ENCODE measurements at places on chromosomes 12 and 14.

- no peak for DNase-seq
These were observed 871 bp upstream of the COQ5 start for GRCh38 chr12:120529641-120530417.

DNA sequence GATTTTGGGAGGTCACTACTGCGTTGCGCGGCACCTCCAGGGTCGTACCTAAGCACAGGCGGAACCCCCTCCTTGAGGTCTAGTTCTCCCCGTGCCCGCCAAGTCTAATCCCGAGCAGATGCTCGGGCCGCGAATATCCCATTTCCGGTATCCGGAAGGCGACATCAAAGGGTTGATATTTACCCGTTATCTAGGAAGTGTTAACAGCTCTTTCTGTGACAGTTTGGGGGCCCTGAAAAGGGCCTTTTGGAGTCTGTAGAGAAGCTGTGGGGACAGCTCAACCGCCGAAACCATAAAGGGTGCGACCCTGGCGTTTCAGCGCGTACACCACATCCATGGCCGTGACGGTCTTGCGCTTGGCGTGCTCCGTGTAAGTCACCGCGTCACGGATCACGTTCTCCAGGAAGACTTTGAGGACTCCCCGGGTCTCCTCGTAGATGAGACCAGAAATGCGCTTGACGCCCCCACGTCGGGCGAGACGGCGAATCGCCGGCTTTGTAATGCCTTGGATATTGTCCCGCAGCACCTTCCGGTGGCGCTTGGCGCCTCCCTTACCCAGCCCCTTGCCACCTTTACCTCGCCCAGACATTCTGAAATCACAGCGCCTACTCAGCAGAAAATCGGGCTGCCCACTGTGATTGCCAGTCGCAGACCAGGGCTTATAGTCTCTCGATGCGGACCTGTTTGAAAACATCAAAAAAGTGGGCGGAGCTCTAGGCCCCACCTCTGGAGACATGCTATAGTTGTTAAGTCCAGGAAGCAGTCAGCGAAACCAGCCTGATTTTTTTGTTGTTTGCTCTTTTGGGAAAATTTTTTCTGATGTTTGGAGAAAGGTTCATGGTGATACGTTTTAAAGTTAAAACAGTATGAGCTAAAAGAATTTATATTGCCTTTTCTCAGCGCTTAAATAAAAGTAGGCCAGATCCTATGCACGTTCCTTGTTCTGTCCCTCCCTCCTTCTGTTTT, 32.5 kb downstream of the WBP11 start:
- DNase-seq, result peak; percentile 89

GRCh38 chr14:62800577-62800976, 244.7 kb downstream of the KCNH5 start:
- no peak for DNase-seq

- no peak for DNase-seq
These were observed at the start of gene LRP1-AS for GRCh38 chr12:57146961-57147944. LRP1-AS (minus strand) TSS chr12:57147619.

- no peak for DNase-seq
These were observed 129.1 kb upstream of the MAX start for GRCh38 chr14:65231286-65231980.

- DNase-seq, result no peak
These were observed 356.9 kb upstream of the STXBP6 start for GRCh38 chr14:25406818-25407217.

GRCh38 chr14:34233619-34234018, 228.4 kb downstream of the SPTSSA start:
- DNase-seq, result no peak

DNA sequence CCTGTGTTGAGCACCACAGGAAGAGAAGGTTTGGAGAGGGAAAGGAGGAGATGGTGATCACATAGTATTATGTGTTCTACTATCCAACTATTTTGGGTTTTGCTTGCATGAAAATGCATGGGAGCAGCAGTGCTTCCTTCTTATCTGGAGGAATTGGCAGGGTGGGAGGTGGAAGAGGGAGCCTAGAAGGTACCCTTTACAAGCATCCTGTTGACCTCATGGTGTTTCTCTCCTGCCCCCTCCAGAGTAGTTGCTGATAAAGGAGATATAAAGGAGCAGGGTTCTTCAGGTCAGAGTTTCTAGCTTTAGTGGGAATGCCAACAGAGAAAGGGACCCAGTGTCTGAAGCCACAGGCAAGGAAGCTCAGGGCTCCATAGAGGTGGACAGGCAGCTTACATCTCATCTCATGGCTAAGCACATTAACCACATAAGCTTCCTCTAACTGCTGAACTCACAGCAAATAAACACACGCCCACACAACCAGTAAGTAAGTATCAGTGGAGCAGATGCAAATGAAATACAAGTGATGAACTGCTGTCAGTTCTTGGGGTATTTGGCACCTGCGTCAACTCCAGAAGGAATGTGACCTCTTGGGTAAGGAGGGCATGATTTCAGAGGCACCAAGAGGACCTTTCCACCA, 174.2 kb upstream of the SLC38A2 start:
- DNase-seq, result no peak

DNA sequence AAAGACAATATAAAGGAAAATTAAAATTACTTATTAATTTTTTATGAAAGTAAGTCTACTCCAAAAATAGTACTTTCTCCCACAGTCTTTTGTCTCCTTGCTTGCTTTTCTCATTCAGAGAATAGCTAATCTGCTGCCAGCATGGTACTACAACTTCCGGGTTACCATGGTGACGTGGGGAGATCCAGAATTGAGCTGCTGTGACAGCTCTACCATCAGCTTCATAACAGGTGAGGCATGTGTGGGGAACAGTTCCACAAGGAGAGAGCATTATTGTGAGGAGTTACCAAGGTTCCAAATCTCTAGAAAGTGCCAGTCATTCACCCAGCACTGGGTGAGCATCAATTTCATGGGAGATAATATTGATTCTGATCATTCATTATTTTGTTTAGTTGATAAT, 197.8 kb downstream of the PTPRO start:
- DNase-seq, result no peak

DNA sequence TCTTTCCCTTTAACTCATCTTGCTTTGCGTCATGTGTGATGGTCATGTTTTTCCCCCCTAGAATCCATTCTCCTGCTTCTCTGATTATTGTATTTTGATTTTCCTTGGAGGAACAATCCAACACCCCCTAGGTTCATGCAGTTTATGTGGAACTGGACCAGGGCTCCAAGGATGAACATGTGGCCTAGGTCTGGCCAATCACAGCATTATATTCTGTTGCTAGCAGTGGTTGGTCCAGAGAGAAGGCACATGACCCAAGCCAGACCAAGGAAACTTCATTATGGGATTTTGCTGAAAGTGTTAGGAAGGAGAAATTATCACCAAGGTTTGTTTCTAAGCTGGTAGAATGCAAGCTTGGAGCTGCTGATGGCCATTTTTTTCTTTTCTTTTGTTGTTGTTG, 6.9 kb upstream of the PPTC7 start:
- DNase-seq, result no peak

DNA sequence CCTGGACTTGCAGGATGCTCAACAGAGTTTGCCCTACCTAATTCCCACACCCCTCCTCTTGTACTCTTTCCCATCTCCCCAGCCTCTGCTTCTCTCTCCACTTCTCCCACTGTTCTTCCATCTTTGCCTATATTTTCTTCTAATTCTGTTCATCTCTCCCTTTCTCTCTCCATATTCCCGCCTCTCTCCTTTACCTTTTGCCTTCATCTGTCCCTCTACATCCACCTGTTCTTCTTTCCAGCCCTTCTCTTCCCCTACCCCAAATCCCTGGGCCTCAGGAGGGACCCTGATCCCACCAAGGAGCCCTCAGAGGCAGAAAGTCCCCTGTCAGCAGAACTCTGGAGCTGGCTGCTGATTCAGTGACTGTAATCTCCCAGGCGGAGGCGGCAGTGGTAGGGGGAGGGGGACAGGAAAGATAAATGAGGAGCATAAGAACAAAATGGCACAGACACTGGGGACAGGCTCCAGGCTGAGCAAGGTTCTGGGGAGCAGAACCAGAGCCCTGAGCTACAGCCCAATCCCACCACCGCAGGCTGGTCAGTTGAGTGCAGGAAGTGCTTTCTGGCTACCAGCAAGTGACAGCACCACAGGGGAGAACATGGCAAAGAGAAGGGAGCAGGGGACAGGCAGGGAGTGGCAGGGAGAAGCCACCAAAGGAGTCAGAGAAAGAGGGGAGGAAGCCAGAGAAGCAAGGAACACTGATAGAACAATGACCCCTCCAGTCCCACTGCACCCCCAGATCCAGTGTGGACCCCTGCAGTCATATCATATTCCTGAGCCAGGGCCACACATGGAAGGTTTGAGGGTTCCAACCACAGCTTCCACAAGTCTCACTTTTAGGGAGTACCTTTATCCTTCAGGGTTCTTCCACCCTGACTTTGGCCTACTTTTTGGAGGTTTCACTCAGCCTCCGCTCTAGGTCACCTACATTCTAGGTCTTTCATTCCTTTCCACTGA, 27.0 kb downstream of the SMUG1 start:
- no peak for DNase-seq

- peak; percentile 12 for DNase-seq
These were observed at the start of gene SOCS2 for GRCh38 chr12:93571925-93572711. SOCS2 (plus strand) TSS chr12:93572675; CDS start chr12:93572898, 223 bp downstream.

GRCh38 chr14:83974647-83975163, 1555.2 kb upstream of the FLRT2 start:
- DNase-seq, result no peak

GRCh38 chr12:131883521-131883900, 10.9 kb upstream of the ULK1 start:
- DNase-seq, result no peak

GRCh38 chr12:55715169-55715764, 579 bp upstream of the BLOC1S1 start:
- DNase-seq, result no peak

GRCh38 chr12:62146318-62146717, 113.9 kb upstream of the USP15 start:
- no peak for DNase-seq

DNA sequence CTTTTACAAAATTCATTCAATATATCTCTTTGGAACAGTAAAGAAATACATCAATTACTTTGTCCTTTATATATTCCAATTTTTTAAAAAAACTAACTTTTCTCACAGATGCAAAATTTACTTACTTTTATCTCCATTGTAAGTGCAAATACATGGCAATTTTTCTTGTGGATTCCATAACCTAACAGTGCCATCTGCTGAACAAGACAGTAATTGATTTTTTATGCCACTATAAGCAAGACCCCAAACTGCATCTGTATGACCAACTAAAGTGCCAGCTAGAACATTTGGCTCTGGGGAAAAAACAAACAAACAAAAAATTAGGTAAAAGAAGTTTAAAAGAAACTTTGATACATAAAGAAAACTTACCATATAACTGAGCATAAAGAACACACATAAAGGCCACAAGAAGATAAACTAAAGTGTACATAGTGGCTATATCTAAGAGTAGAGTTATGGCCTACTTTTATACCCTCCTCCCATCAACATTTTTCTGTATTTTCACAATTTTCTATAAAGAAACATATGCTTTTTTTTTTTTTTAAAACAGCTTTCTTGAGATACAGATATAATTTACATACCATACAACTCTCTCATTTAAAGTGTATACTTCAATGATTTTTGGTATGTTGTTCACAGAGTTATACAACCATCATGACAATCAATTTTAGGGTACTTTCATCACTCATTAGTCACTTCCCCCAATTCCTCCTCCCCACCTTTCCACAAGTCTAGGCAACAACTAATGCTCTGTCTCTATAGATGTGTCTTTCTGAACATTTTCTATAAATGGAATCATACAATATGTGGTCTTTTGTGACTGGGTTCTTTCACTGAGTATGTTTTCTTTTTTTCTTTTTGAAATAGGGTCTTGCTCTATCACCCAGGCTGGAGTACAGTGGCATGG, 32.6 kb downstream of the COCH start:
- no peak for DNase-seq

DNA sequence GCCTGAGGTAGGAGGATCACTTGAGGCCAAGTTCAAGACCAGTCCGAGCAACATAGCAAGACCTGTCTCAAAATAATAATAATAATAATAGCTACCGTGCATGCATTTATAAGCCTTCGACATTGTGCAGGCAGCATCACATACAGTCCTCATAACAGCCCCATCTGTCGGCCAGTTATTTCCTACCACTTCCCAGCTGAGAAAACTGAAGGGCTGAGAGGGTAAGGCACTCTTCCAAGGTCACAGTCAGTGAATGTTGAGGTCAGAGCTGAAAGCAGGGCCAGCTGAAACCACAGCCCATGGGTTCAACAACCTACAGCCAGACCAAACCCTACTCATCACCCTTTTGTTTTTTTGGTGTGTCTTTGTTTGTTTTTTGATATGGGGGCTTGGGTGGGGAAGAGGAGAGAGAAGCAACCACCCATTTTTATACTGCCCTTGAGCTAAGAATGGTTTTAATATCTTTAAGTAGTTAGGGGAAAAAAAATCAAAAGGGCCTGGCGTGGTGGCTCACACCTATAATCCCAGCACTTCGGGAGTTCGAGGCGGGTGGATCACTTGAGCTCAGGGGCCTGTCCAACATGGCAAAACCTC, 16.8 kb upstream of the ITPK1 start:
- peak; percentile 4 for DNase-seq

All from activated effector memory CD4-positive, alpha-beta T cell treated with Interleukin-2 at 50 U/mL for 16 hours (primary cell).